NCI-H69 (cell line): ENCODE measurements at places on chromosomes 16 and 17.

- no peak for DNase-seq
Observed at GRCh38 chr17:13541032-13541480, 60.7 kb downstream of the HS3ST3A1 start.

DNA sequence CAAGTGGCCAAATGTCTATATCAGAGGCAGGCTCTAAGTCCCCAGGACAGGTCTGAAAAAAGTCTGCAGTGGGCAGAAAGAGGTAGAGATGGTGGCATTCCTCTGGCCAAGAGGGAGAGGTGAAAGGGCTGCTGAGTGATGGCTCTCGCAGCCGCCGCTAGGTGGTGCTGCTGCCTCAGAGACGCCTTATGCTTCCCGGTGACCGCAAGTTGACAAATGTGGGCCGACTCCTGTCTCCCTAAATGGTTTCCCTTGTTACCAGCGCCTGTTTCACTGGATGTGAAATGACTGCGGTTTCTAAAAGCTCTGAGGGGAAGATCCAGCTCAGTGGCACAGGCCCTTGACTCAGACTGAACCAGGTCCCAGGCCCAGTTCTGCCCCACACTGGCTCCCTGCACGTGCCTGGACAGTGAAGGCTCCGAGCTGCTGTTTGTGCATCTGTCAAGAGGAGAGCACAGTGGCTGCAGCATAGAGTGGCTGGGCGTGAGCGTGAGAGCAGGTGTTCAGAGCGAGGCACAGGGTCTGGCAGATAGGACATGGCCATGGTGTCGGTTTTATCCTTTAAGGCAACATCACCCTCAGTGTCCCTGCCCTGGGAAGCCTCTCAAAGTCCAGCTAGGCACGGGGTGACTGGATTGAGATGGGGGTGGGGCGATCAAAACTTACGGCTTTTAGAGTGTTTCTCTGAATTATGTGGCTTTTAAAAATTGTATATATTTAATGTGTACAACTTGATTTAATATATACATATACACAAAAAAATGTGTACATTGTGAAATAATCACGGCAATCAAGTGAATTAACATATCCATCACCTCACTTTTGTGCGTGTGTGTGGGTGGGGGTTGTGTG is 19.9 kb downstream of the CLEC16A start:
- DNase-seq, result peak; percentile 78

DNA sequence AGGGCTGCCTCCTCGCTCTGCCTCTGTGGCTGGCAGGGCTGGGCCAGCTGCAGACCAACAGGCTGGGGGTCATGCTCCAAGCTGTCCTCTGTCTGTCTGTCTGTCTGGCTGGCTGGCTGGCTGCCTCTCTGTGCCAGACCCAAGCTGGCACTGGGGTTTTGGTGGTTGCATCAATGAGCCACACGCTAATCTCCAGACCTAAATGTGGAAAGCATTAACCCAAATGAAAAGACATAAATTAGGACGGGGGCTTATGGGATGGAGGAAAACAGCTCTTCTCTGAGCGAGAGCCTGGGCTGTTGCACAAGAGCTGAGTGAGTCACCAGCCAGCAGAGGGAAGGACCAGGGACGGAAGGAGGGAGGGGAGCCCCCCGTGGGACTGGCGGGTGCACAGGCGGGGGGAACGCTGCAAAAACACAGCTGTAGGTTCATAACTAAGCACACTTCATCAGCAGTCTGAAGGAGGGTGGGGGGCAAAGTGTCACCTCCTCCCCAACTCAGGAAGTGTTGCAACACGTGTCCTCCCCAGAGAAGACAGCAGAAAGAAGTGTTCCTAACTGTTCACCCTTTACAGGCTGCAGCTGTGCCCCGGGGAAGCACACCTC is 83.4 kb downstream of the GAS7 start:
- DNase-seq, result no peak

DNA sequence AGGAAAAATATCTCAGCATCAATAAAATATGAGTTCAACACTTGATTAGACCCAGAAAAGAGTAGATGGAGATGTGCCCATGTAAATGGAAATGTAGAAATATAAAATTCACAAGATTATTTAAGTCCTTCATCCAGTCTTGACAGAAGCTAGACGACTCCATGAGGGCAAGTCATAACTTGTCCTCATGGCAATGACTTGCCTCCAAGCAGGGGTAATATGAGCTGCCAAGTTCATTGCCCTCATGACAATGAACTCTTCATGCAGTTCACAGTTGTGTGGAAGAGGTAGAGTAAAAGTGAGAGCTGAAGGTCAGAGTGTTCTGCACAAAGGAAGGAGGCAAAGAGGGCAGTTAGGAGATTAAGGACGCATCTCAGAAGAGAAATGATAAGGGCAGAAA is 22.3 kb downstream of the CDH11 start:
- no peak for DNase-seq

- peak; percentile 27 for DNase-seq
Observed at GRCh38 chr17:27542841-27543463, 86.7 kb downstream of the KSR1 start.

GRCh38 chr17:55037828-55038227 is 69.3 kb downstream of the STXBP4 start:
- no peak for DNase-seq

GRCh38 chr17:73334771-73335513 is 23.1 kb upstream of the CDC42EP4 start:
- peak; percentile 99 for DNase-seq
